ENCODE measurements at places on chromosomes 2 and 18.
A peak's percentile ranks its signal among the peaks of the same experiment; 100 is the strongest.

DNA sequence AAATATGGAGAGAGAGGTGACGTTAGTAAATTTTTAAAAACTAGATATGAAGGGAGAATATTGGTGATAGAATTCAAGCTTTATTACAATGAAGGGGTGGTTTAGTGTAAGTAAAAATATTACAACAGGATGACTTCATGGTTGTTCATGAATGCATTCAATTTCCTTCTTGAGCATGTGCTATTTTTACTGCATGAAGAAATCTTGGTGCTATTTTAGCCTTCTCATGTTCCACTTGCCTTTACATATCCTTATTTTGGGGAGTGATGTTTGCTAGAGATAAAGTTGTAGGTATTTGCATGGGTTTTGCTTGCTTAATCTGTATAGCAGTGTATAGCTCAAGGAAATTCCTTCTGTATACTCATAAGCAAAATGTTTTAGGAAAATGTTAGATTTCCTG is 195.0 kb upstream of the MMADHC start:
- DNase-seq = no peak

DNA sequence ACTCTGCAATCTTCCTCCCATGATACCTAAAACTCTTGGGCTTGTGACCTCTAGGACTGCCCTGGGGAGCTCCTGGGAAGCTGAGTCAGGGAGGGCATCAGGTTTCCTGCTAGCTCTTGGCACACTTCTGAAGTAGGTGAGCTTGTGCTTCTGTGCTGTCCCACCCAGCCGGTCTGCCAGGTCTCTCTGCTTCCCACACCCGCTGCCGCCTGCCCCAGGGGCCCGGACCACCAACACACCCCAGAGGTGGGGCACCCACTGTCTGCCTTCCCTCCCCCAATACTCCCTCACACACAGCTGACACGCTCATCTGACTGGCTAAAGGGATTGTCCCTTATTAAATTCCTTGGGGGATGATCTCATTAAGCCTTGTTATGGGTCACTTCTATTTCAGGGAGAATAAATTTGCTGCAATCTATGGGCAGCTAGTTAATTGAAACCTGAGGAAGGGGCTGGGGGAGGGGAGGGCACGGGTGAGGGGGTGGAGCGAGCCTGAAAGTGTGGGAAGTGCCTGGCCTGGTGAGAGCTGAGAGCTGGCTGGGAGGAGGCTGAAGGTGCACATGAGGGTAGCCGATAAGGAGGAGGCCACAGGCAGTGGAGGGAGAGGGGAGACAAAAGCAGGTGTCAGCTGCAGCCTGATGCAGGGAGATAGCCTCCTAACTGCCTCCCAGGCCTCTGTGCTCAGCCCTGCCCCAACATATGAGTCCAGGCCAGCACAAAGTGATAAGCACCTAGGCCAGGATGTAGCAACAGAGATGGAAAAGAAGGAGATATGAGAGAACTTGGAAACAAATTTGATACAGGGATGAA is 48.8 kb downstream of the HAUS1 start:
- DNase-seq = no peak

DNA sequence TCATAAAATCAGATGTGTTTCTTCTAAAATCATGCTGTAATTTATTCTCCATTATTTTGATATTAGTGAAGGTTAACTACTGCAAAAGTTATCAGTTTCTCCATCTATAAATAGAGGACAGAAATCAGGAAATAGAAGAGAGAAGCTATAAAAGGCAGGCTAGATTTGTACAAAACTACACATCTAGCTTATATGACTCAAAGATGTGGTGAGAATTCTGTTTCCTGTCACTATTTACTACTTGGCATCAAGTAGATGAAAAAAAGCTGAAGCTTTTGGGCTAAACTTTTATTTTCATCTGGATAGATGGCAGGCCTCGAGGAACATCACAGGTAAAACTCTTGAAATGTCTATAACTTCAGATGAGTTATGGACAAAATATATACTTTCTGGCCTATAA is 49.8 kb upstream of the NAB1 start:
- DNase-seq = no peak

DNA sequence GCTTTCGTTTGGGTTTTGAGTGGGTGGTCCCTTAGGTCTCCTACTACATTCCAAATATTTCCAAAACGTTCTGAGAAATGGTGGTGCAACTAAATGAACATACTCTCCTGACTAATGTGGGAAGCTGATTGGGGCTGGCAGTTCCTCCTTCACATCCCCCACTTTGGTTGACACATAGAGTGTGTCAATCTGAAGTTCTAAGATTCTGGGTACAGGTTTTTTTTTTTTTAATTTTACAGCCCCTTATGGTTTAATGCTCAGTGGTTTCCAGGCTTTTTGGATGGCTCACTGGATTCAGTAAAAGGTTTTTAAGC is 58.4 kb upstream of the ITGB6 start:
- no peak for DNase-seq

DNA sequence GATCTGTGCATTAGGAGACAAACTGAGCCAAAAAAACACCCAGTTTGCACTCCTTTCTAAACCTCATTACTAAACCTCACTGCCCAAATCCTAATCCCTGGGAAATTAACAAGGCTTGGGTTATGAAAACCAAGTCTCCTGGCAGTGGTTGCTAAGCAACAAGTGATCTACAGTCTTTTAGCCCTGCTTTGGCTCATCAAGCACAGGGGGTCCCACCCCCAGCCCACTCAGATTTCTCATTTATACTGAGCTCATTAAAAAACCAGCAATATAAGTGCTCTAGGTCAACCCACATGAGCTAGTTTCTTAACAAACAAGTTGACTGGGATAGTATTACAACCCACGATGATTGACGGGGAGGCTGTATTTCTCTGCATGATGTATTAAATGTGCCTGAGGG is 18.4 kb downstream of the DNER start:
- DNase-seq = no peak

- DNase-seq = no peak
Measured at GRCh38 chr18:58205443-58206160, 161.6 kb downstream of the NEDD4L start.

GRCh38 chr2:40386177-40386576 is 65.7 kb downstream of the SLC8A1 start:
- no peak for DNase-seq

DNA sequence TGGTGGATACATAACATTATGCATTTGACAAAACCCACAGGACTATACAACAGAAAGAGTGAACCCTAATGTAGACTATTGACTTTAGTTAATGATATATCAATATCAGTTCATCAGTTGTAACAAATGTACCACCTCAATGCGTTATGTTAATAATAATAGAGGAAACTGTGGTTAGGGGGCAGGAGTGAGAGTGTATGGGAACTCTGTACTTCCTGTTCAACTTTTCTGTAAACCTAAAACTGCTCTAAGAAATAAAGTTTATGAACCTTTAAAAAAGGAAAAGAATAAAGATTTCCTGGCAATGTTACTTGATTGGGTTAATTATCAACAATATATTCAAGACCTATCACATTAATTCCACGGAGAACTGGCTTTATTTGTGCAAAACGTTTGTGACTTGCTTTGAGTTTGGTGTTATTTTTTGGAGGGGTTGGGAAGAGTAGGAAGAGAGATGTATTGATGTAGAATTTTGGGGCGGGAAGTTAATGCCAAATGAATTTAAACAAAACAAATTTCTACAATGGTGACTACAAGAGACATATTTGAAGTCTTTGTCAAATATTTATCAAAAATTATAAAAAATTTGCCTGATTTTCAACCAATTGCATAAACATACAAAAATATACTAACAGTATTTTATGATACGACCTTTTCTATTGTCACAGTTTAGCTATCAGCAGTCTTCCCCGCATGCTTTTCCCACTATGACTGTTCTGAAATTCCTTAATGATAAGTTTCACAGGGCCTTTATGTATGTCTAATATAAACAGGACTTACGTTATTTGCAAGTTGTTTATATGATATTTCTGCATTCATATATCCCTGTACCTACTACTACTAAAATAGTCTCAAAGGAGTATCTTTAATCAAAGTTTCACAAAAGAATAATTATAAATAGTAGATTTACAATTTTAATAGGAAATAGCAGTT is 2.1 kb upstream of the RTN4 start:
- DNase-seq = no peak

DNA sequence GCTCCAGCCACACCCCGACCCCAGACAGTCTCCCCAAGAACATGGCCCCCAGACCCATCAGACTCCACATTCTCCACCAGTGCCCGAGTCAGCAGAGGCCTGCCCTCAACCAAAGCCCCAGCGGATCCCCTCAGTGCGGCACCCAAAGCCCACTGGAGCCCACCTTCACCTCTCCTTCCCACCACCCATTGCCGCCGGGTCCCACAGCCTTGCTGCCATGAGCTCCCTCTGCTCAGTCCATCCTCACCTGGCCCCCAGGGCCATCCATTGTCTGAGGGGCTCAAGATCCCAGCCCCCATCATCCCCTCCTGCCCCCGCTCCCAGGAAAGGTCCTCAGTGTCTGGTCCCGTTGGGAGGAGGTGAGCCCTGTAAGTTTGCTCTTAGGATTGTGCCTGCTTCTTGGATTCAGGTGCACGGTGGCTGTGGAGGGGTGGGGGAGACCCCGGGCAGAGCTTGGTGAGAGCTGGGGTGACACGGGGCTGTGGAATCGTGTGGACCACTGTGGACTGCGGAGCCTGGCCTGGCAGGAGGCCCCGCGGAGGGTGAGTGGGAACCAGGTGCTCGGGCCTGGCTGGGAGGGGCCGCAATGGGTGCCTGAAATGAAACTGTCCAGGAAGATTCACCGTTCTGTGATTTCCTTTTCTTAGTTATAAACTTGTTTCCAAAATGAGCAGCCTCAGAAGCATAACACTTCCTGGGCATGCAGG is 32.7 kb upstream of the GPC1 start:
- DNase-seq = no peak

DNA sequence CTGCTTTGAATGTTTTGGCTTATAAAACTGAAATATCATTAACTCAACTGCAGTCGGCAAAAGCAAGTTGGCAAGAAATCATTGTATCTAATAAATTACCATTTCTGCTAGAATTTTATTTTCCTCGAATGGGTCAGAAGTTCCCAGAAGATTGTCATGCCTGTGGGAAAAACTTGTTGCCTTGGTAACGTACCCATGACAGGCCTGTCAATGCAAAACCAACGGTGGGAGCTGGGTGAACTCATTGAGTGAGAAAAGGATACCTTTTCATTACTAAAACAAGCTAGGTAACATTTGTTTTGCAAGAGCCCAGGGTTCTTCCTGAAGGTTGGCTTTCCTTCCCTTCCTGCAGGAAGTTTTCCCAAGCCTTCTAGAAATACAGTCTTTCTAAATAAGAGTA is 9.5 kb downstream of the PLB1 start:
- DNase-seq = no peak

DNA sequence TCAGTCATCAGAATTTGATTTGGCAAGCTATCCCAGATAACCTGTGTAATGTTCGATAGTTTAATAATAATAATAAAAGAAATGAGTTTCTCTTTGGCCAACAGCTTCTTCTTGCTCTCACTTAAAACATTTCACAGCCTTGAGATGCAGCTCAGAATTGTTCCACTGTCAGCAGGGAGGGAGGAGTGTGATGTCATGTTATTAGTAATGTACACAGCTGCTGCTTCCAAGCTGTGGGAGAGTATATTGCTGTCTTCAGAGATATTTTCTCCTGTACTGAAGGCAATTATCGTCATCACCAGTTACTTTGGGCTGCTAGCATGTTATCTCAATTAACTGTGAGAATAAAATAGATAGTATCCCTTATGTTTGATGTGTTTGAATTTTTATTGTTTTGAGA is 146.9 kb upstream of the MAP3K20 start:
- DNase-seq = peak; percentile 17
